ENCODE measurements at places on chromosomes 2 and 18.
A peak's percentile ranks its signal among the peaks of the same experiment; 100 is the strongest.

- DNase-seq = no peak
These were observed 89.2 kb downstream of the STPG4 start for GRCh38 chr2:47065771-47066380.

DNA sequence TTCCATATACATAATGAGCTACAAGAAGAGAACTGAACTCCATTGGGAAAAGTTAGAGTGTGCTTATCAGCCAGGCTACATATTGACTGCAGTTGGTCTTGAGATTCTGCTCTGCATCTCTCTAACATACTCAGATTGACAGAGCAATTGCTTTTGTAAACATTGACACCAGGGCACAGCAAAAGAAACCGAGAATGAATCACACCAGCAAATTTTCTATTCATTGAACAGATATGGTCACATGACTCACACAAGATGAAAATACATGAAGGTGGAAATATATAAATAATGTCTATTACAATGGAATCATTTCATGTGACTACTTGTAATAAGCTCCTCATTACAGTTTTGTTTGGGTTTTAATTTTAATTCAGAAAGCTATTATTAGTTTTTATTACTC lies 691.9 kb upstream of the TMEFF2 start:
- DNase-seq = peak; percentile 58

DNA sequence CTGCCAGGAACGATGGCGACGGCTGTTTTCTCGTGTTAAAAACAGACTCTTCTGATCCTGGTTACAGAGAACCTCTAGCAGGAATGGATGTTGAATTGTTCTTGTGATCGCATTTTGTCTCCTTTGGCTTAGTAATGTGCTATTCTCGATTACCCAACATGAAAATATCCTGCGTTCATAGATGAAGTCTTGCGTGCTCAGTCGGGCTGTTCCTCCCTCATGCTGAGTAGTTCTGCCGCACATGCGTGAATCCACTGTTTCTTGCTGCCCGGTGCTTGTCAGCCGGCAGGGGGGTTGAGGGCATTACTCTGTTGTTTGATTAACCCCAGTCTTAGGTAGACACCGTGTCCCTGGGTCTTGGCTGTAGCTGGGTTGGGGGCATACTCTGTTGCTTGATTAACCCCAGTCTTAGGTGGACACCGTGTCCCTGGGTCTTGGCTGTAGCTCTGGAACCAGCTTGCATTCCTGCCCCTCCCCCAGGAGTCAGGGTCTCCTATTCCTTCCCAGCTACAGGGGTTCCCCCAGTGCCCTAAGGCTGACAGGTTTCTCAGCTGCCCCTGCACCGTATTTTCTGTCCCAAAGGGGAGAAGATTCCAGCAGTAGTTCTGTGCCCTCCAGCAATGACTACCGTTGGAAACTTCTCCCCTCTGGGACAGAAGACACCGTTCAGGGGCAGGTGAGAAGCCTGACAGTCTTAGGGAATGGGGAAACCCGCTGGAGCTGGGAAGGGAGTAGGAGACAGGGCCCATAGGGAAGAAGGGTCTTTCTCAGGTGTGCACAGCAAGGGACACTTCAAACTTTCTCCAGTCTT lies 22.1 kb upstream of the ASB1 start:
- peak; percentile 37 for DNase-seq

GRCh38 chr2:163574309-163574708 lies 161.5 kb downstream of the FIGN start:
- DNase-seq = no peak

DNA sequence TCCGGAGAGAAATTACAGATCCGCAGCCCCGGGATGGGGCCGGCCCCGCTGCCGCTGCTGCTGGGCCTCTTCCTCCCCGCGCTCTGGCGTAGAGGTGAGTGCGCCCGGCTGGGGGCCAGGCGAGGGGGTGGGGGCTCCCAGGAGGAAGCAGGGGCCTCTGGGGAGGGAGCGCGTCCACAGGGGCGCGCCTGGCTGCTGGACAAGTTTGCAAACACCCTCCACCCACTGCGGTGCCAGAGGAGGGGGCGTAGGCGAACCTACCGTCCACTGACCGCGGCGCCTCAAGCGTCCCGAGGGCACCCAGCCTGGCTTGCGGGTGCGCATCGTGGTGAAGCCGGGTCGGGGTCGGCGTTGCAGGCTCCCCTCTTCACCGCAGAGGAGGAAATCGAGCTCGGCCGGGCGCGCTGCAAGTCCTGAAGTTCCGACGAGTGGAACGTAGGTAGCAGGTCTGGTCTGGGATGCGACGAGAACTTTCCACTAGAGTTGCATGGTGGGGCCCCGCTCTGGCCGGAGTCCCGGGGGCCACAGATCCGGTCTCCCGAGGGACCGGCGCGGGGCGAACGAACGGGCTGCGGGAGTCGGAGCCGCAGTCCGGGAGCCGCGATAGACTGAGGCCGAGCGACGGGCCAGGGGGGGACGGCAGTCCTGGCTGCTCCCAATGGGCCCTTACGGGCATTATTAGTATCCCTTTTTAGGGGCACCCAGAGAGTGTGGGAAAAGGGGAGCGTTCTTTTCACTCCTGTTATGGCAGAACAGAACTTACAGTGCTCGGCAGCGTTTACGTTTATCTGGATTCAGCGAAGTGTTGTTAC lies 502 bp downstream of the MERTK start:
- DNase-seq = no peak

DNA sequence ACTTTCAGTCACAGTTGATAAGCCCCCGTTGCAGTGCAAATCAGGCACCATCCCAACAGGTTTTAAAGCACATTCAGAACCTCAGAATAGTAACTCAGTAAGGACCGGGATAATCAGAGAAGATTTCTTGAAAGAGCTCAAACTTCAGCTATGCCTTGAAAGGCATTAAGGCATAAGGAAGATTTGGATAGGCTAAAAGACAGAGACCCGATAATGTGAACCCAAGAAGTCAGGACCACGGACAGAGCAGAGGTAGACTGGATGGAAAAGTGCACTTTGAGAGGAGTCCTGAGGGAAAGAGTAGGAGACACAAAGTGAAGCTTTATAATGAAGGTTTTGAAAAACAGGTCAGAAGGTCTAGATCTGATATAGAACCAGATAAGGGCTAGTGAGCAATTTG lies 36.9 kb upstream of the KLF7 start:
- no peak for DNase-seq

DNA sequence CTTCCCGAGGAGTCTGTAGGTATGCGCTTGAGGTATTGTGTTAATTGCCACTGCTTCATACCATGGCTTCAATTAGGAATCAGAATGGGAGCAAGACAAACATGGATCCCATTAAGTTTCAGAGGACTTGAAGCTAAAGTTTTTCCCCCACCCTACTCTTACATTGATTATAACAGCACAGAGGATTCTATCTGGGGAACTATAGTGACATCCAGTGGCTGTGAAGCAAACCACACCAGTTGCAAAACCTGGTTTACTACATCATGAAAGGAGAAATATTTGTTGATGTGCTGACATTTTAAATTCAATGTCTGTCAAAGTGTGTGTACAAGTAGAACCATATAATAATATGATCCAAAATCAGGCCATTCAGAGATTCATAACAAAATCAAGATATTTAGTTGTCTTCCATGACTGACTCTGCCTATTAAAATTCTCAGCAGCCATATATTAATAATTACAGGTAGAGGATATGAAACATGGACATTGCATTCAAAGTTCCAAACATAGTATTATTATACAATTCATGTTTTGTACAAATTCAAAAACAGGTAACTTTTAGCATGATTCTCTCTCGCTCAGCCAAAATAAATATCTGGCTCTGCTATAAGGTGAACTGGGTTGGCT lies 82.9 kb downstream of the GRB14 start:
- peak; percentile 11 for DNase-seq

DNA sequence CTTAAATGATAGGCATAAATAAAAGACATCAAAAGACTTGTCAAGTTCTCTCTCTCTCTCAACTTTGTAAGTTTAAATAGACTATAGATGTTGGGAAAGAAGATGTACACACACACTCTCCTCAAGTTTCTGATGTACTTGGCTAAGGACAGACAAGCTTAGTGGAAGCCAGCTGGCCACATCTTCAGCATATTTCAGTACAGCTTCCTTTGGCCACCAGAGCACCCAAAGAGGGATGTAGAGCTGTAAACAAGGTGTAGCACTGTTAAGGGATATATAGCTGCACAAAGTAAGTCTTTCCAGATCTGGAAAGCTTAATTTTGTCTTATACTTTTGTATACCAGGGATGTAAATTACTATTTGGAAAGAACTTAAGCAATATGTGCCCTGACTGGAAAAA lies 64.3 kb upstream of the MSTN start:
- DNase-seq = no peak

DNA sequence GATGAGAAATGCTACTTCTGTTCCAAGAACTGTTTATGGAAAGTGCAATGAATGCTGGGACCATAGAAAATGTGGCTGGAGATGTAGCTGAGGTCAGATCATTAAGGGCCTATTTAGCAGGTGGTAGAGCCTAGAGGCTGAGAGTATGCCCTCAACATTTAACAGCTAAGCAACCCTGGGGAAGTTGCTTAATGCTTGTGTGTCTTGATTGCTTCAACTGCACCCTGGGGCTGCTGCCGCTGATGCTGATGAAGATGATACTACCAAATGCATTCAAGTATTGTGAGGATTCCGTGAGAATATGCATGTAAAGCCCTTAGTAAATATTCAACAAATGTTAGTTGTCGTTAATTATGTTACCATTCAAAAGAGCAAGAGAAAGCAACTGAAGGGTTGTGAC lies 273.2 kb downstream of the BCL11A start:
- DNase-seq = no peak

- DNase-seq = peak; percentile 88
These were observed 37.5 kb upstream of the ZBTB7C start for GRCh38 chr18:48446582-48447225.

GRCh38 chr2:13103778-13104493 lies 387.2 kb downstream of the TRIB2 start:
- no peak for DNase-seq

DNA sequence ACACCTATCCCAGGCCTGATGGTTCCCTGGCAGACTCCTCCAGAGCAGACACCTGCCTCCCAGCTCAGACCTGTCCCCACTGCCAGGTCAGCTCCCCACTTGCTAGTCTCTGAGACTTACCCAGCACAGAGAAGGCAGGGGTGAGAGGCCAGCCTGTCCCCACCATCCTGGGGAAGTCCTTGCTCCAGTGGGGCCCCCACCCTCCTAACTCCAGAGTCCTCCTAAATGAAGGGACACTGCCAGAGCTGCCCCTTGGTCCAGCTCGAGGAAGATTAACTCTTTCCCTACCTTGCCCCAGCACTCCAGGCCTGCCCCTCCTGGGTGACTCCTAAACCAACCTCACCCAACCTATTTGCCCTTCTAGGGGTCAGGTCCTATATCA lies 30.4 kb upstream of the TNS1 start:
- no peak for DNase-seq

DNA sequence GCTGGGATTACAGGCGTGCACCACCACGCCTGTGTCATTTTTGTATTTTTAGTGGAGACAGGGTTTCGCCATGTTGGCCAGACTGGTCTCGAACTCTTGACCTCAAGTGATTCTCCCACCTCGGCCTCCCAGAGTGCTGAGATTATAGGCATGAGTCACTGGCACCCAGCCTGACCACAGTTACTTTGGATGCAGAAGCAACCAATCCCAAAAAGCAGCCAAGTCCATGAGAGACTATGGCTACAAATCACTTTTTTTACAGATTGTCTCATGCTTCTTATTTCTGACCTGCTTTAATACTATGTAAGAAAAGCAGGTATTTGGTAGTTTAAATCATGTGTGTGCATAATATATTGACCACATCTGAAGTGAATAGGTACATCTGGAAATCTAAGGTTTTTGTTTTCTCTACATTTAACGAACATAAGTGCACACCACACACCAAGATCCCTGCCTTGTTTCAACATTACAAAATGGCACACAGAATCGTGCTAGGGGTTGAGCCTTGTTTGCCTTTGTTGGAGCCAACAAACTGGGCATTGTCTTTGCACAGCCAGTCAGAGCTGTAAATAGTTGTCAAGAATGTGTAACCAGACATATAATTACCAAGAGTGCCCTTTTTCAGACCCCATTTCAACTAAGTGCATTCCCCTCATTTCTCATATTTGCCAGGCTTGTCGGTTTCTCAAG lies 18.3 kb upstream of the MAP4K4 start:
- no peak for DNase-seq

- peak; percentile 37 for DNase-seq
These were observed 44.9 kb downstream of the TMEM37 start for GRCh38 chr2:119476301-119477112.

DNA sequence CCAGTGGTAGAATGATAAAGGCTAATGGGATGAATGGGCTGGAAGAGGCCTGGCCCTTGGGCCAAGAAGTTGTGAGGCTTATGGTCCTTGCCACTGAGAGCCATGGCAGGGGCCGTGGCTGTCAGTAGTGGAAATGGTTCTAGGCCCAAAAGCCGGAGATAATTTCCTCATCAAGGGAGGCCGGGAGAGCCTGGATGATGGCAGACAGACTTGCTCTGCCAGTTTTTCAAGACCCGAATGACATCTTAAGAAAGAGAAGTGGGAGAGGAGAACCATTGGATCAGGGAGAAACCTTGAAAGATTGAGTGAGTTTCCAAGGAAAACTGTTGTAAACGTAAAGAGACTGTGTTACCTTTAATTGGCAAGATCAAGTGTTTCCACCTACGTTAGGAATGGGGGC lies 46.3 kb upstream of the VPS54 start:
- DNase-seq = no peak

DNA sequence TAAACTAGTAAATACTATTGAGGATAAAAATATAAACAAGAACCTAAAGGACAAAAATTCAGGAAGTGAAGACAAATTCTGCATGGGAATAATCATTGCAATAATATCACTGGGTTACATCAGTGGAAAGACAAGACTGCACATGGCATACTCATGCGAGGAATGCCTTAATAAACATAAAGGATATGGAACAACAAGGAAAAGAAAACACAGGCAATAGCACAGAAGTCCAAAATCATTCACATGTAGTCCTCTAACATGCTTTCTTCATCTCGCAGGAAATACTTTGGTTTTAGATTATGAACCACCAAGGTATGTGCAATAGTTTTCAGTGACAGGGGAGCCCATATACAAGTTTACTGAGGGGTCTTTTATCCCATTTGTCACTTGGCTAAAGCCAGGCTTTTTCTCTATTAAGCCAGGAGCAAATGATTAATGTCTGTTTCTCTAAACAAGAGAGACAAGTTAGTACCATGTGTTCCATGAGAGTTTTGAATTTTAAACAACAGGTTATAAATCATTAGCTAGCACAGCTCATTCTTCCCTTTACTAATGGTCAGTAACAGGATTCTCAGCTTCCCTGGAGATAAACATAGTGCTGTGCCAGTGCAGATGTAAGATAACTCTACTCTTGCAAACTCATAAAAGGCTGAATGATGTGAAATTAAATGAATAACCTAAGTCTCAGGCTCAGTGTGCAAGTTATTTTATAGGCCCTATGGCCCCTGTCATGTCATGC lies 353.6 kb upstream of the FSIP2 start:
- DNase-seq = no peak
